Large intestine (tissue), 12 donors: ENCODE measurements at places on chromosomes 1 and 21. TPM values are rescaled to one million over a fixed set of nuclear protein-coding genes. Genes with fewer than 3 reads are reported as not detected.

- no peaks in the 10 kb centered on the region for H3K27me3 ChIP-seq
- no peak overlapping the region for H3K4me3 ChIP-seq
- no peaks in the 10 kb centered on the region for H3K36me3 ChIP-seq
- H3K4me1 ChIP-seq, result no peaks in the 10 kb centered on the region
These were observed 48.3 kb upstream of the LHX8 start for GRCh38 chr1:75085931-75086330.

EPS8L3 gene
- 343 TPM for polyA plus RNA-seq

GRCh38 chr1:153465811-153466636, 5.6 kb upstream of the S100A7 start:
- no peaks in the 10 kb centered on the region for H3K36me3 ChIP-seq
- H3K4me3 ChIP-seq, result no peak overlapping the region
- H3K27me3 ChIP-seq, result peaks cover 10% of the 10 kb centered on the region
- H3K4me1 ChIP-seq, result peaks cover 4% of the 10 kb centered on the region
- DNase-seq, result no peak

- H3K4me3 ChIP-seq, result peak overlapping the region; percentile 49
- no peaks in the 10 kb centered on the region for H3K4me1 ChIP-seq
- H3K27ac ChIP-seq, result peak overlapping the region; percentile 73
- no peaks in the 10 kb centered on the region for H3K36me3 ChIP-seq
- H3K27me3 ChIP-seq, result no peaks in the 10 kb centered on the region
These were observed 170.2 kb downstream of the SYT2 start for GRCh38 chr1:202540014-202540413.

GRCh38 chr1:248811514-248812490, 13.9 kb downstream of the SH3BP5L start:
- DNase-seq, result no peak
- H3K27ac ChIP-seq, result no peak overlapping the region
- no peak overlapping the region for H3K4me3 ChIP-seq
- peaks cover 59% of the 10 kb centered on the region for H3K36me3 ChIP-seq

- H3K36me3 ChIP-seq, result no peaks in the 10 kb centered on the region
- no peak overlapping the region for H3K4me3 ChIP-seq
- no peak overlapping the region for H3K27ac ChIP-seq
- no peaks in the 10 kb centered on the region for H3K27me3 ChIP-seq
These were observed 1098.3 kb downstream of the ADGRL2 start for GRCh38 chr1:82899017-82899416.

RGS13 gene
- 2.3 TPM for polyA plus RNA-seq

VSIG8 gene
- polyA plus RNA-seq, result 0.06 TPM

GRCh38 chr1:201481004-201481380, 12.0 kb upstream of the PHLDA3 start:
- peaks cover 25% of the 10 kb centered on the region for H3K4me1 ChIP-seq
- DNase-seq, result no peak
- peaks cover 13% of the 10 kb centered on the region for H3K27me3 ChIP-seq
- H3K27ac ChIP-seq, result no peak overlapping the region
- peaks cover 27% of the 10 kb centered on the region for H3K36me3 ChIP-seq
- peak overlapping the region; percentile 28 for H3K4me3 ChIP-seq

DNA sequence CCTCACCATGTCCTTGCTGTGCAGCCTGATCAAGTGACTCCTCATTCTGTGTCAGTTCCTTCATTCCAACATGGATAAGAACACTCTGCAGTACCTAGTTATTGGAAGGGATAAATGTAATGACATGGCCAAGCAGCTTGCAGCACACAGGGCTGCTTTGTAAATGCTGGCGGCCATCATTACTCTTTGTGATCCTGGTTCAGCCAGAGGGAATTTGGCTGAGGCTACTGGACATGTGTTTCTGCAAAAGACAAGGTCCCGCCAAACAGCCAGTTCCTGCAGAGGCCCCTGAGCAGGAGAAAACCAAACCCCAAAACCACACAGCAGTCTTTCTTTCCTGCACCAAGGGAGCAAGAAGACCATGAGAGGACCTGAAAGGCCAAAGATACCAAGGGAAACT, 495.8 kb downstream of the AJAP1 start:
- DNase-seq, result no peak
- no peaks in the 10 kb centered on the region for H3K27me3 ChIP-seq
- no peak overlapping the region for H3K27ac ChIP-seq

DNA sequence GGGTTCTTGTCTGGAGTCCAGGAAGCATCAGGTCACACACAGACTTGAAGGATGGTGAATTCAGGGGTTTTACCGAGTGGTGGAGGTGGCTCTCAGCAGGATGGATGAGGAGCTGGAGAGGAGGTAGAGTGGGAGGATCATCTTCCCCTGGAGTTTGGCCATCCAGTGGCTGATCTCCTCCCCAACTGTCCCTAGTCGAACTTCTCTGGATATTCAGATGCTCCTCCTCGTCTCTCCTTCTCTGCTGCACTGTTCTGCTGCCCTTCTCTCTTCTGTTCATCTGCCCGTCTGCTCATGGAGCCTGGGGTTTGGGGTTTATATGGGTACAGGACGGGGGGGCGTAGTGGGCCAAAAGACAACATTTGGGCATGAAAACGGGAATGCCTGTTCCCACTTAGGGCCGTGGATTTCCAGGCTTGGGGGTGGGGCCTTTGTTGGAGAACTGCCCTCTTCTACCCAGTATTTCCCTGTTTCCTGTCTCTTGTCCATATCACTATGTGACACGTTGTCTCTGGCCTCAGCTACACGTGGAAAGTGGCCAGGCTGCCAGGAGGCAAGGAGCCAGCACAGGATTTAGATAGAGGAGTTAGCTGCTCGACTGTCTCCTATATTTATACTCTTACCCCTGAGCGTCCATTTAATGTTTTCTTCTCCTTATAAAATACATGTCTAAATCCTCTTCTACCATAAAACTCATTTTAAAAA, 76.7 kb downstream of the SIPA1L2 start:
- no peaks in the 10 kb centered on the region for H3K36me3 ChIP-seq
- no peak for DNase-seq
- H3K4me1 ChIP-seq, result peaks cover 17% of the 10 kb centered on the region
- H3K27ac ChIP-seq, result no peak overlapping the region
- H3K4me3 ChIP-seq, result no peak overlapping the region

DNA sequence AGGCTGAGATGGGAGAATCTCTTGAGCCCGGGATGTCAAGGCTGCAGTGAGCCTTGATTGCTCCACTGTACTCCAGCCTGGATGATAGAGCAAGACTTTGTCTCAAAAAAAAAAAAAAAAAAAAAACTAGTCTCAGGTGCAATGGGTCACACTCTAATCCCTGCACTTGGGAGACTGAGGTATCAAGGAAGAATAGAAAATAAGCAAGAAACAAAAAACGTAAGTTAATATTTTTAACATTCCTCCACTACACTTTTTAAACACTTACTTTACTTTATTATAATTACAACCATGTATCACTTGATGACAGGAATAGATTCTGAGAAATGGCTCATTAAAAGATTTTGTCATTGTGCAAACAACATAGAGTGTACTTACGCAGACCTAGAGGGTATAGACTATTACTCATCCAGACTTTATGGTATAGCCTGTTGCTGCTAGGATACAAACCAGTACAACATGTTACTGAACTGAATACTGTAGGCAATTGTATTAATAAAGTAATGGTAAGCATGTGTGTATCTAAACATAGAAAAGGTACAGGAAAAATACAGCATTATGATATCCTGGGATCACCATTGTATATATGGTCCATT, 1244.1 kb upstream of the ADGRL4 start:
- H3K36me3 ChIP-seq, result no peaks in the 10 kb centered on the region
- H3K27me3 ChIP-seq, result no peaks in the 10 kb centered on the region
- no peak overlapping the region for H3K4me3 ChIP-seq
- H3K4me1 ChIP-seq, result no peaks in the 10 kb centered on the region
- no peak overlapping the region for H3K27ac ChIP-seq

KIF14 gene
- 2.9 TPM for polyA plus RNA-seq

NCDN gene
- polyA plus RNA-seq, result 11.8 TPM

- DNase-seq, result no peak
- no peak overlapping the region for H3K27ac ChIP-seq
- H3K4me1 ChIP-seq, result no peaks in the 10 kb centered on the region
- no peaks in the 10 kb centered on the region for H3K36me3 ChIP-seq
These were observed 72.7 kb upstream of the MUTYH start for GRCh38 chr1:45412899-45413298.

DNA sequence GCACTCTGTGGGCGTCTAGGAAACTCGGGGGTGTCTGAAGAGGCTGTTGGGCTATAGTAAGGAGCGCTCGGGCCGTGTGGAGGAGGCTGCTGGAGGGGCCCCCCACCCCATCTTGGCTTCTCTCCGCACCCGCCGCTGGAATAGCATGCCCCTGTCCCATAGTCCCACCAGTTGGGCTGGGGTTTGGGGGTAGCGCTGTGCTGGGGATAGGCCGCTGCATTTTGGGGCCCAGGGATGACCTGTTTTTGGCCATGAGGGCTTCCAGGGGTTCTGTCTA, 511 bp downstream of the EFNA3 start:
- H3K36me3 ChIP-seq, result no peaks in the 10 kb centered on the region
- H3K4me1 ChIP-seq, result peaks cover 60% of the 10 kb centered on the region
- no peak overlapping the region for H3K27ac ChIP-seq
- peaks cover 53% of the 10 kb centered on the region for H3K27me3 ChIP-seq
- no peak for DNase-seq

DNA sequence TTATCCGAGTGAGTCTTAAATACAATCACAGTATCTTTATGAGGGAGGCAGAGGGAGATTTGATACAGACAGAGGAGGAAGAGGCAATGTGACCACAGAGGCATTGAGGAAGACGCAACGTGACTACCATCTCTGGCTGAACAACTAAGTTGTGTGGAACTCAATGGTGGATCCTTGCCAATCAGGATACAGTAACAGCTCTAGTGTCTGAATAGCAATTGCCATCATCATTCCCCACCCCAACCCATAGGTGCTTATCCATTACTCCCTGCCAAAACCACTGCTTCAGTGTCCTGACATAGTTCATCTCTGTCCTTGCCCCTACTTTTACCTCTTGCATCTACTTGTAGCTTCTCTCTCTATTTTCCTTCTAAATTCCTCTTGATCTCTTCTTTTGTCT, 20.5 kb upstream of the RHBDL2 start:
- H3K27ac ChIP-seq, result no peak overlapping the region
- H3K4me1 ChIP-seq, result no peaks in the 10 kb centered on the region
- no peak overlapping the region for H3K4me3 ChIP-seq
- no peak for DNase-seq

DNA sequence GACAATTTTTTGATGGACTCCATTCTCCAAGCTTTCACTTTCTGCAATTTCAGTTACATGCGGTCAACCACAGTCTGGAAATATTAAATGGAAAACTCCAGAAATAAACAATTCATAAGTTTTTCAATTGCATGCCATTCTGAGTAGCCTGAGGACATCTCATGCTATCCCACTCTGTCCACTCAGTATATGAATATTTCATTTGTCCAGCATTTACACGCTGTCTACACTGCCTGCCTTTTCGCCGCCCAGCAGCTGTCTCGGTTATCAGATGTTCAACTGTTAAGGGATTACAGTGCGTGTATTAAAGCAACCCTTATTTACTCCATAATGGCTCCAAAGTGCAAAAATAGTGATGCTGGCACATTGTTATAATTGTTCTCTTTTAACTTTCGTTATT, 116.3 kb downstream of the ADSS2 start:
- no peaks in the 10 kb centered on the region for H3K4me1 ChIP-seq
- H3K4me3 ChIP-seq, result no peak overlapping the region

GRCh38 chr1:170001266-170001665, 73.2 kb downstream of the KIFAP3 start:
- no peak overlapping the region for H3K27ac ChIP-seq
- peak; percentile 2 for DNase-seq
- H3K36me3 ChIP-seq, result peaks cover 3% of the 10 kb centered on the region
- H3K27me3 ChIP-seq, result no peaks in the 10 kb centered on the region
- H3K4me1 ChIP-seq, result no peaks in the 10 kb centered on the region
